ENCODE measurements at places on chromosomes 3 and 15.
A peak's percentile ranks its signal among the peaks of the same experiment; 100 is the strongest.

- peak; percentile 42 for DNase-seq
Measured at GRCh38 chr3:109563149-109563548, 225.8 kb upstream of the DPPA4 start.

- no peak for DNase-seq
Measured at GRCh38 chr15:63461230-63461985, 43.0 kb upstream of the USP3 start.

DNA sequence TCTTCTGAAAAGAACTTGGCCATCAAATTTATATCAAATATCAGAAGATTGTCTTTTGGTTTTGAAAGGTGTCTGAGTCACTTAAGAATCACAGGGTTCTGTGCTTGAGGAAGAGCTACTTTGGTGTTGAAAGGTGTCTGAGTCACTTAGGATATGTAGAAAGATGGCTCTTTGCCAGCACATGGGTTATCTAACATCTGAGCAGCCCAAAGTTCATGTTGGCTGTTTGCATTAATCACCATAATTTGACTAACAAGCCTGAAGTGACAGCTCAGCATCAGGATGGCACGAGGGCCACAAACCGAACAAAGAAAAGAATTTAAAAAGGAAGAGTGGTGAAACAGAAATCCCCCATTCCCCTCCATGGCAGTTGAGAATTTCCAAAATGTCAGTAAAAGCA, 190.5 kb upstream of the CMC1 start:
- DNase-seq = peak; percentile 21

- DNase-seq = no peak
Measured at GRCh38 chr15:58771621-58772250, 634 bp downstream of the MINDY2 start.

DNA sequence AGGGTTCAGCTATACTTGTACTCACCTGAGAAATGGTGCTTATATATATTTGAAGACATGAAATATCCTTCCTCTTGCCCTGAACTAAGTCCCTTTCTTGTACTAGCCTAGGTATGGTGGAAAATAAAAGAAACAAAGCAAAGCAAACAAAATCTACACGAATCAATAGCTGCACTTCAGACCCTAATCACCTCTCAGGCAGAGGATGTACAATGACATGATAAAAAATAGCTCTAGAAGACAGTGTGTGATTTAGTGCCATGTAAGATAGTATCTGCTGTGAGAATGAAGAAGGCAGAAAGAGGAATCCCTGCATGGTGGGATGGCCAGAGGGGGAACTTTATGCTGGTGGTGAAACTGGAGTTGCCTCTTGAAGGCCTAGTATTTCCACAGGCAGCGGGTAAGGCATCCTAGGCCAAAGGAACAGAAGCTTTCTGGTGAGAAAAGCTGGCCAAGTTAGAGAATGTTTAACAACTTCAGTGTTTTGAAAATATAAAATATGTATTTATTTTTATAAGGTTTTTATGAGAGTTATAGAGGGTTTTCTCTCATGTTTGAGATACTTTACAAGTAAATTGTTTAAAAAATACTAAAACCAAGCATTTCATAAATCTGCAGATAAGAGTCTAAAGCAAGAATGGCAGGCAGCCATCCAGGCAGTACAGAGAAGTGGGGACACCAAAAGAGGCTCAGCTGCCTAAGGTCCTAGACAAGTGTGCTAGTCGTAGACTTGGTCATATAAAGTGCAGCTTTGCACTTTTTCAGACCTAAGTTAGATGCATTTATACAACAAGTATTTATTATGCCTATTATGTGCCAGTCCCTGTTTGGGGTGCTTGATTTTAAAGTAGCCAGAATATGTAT, 14.9 kb downstream of the LEKR1 start:
- no peak for DNase-seq

GRCh38 chr3:149401212-149401925, 23.9 kb upstream of the TM4SF1 start:
- no peak for DNase-seq

DNA sequence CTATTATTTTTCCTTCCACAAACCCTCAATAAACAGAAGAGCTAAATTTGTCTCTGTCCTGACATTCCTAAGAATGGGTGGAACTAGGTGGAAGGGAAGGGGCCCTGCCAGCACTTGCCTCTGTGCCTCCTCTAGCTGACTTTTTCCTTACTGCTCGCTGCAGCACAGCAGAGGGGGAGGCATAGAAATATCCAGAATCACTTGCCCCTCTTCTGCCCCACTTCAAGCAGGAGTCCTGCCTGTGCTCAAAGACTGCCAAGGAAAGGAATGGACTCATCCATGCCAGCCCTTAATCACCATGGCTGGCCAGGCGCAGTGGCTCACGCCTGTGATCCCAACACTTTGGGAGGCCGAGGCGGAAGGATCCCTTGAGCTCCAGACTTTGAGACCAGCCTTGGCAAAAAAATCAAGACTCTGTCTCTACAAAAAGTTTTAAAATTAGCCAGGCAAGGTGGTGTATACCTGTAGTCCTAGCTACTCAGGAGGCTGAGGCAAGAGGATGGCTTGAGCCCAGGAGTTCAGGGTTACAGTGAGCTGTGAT, 51.8 kb downstream of the ADCY5 start:
- no peak for DNase-seq

DNA sequence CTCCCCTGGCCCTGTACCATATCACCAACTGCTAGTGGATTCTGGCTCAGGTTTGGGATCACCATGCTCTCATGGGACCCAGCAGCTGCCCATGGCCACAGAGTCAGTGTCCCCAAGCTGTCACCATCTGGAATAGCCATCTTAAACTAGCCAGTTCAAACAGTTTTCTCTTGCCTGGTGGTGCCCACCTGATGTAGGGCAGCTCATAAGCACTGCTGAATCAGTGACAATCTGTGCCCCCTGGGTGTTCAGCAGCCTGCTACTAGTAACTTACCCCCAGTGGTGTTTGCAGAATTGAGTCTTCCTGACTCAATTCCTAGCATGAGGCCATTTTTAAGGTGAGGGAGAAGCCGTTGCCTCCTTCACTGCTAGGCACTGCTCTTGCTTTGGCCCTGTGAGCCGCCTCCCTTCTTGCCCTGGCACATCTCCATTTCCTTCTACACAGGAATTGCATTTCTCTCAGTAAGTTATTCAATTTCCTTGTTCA, 7.9 kb downstream of the RPSA start:
- DNase-seq = no peak

- DNase-seq = peak; percentile 7
Measured at GRCh38 chr3:193971261-193971751, 164.6 kb upstream of the HES1 start.

- peak; percentile 34 for DNase-seq
Measured at GRCh38 chr3:123586131-123586530, 1.3 kb upstream of the HACD2 start.

DNA sequence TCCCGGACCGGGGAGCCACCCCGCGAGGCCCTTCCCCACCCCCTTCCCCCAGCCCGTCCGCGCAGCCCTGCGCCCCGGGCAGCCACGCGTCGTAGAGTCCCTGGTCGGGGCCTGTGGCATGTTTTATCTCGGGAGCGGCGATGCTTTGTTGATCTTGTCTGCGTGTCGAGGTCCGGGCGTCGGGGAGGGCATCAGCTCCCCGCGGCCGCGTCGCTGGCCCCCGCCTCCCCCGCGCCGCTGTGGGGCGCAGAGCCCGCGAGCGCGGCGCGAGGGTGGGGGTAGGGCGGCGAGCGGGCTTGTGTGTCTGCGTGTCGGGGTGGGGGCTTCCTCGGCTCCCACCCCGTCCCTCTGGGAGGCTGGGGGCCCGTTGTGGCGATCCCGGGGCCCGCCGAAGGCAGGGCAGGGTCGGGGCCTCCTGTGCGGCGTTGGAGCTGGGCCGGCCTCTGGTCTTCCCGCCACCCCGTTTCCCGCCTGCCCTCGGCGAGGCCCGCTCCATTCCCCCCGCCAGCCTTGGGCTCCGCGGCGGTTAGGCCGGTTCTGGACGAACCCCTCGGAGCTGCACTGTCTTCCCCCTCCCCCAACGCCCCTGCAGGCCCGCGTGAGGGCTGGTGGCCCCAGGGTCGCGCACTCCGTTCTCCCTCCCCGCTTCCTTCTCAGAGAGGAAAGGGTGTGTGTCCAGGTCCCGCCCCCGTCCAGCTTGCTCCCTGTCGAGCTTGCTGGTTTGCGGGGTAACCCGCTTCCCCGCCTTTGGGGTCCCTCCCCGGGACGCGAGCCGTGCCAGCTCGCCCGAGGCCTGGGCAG, 695 bp downstream of the GMPS start:
- peak; percentile 42 for DNase-seq

- DNase-seq = peak; percentile 49
Measured at GRCh38 chr3:152323834-152324233, 55.1 kb downstream of the MBNL1 start.

GRCh38 chr15:68808091-68808490, 12.6 kb downstream of the ANP32A start:
- no peak for DNase-seq

DNA sequence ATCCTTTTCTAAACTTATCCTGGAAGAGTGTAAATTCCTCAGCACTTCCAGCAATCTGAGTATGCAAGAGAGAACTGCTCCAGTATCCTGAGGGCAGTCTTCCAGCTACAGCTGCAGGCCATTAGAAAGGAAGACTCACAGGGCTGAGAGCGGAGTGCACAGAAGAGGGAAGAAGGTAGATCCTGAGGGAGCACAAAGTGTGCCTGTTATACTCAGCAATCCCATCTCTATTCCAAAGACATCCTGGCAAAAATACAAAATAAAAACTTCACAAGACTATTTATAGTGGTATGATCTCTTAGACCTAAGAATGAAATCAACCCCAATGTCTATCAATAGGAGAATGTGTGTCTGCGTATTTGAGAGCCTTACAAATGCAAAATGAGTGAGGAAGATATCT, 292.0 kb downstream of the ZIC1 start:
- no peak for DNase-seq

GRCh38 chr15:31457161-31457560, 130.5 kb downstream of the KLF13 start:
- no peak for DNase-seq

DNA sequence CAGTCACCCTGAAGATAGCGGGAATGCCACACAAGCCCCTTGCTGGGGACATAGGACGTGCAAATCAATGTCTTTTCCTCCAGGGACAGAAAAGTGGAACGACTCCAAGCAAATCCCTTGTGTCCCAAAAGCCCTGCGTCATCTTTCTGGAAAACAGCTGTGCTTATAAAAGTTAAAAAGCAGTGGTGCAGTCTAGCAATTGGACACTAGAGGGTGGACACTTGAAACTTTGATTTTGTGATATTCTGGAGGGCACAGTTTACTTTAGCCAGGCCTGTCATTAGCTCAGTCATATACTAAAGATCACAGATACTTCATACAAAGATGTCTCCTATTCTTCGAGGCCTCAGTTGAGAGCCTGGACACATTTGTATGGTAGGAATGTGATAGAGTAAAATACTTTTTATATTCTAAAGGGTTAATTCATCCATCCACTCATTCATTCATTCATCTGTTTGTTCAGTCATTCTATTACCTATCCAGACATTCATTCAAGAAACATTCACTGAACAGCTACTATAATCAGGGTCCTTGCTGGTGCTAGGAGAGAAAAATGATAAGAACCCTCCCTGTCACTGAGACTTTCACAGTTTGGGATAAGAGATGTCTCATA, 63.8 kb upstream of the ANKRD34C start:
- DNase-seq = no peak

DNA sequence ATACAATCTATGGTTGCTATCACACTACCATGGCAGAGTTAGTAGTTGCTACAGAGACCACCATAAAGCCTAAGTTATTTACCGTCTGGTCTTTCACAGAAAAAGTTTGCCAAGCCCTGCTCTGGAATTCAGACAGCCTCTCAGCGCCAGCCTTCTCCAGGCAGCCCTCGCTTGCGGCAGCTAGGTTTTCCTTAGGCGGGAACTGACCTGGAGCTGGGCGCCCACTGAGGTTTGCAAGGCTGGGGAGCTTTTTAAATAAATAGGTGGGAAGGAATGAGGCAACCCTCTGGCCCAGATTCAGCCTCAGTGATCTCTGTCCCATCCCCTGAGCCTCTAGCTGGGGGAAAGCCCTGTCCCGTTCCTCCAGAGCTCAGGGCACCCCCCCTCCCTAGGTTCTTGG, 1.2 kb downstream of the CTSH start:
- no peak for DNase-seq

DNA sequence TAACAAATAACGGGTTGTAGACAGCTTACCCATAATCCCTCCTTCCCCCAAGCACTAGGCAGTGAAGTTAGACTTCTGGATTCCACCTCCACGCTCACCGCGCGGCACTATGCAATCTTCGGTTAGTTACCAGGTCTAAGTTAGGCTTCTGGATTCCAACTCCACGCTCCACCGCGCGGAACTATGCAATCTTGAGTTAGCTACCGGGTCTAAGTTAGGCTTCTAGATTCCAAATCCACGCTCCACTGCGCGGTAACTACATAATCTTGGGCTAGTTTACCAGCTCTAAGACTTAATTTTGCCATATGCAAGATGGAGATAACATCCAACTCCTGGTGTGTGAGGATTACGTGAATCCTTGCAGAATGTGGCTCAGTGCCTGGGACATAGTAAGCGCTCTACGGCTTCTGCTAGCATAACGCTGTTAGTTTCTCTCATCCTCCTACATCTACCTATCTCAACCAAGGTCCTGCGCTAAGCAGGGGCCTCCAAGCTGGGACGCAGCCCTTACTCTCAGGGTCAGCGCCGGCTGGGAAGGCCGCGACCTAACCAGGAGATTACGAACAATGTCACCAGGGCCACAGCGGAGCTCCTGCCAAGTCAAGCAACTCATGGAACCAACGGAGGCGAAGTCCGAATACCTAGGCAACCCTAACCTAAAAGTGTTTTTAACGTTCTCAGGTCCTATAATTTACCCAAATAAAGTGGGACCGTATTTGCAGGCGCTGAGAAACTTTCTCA, 497 bp upstream of the RPLP1 start:
- no peak for DNase-seq

GRCh38 chr3:140529096-140529495, 148.8 kb upstream of the TRIM42 start:
- no peak for DNase-seq

- DNase-seq = no peak
Measured at GRCh38 chr3:166554023-166554422, 716.8 kb upstream of the BCHE start.

DNA sequence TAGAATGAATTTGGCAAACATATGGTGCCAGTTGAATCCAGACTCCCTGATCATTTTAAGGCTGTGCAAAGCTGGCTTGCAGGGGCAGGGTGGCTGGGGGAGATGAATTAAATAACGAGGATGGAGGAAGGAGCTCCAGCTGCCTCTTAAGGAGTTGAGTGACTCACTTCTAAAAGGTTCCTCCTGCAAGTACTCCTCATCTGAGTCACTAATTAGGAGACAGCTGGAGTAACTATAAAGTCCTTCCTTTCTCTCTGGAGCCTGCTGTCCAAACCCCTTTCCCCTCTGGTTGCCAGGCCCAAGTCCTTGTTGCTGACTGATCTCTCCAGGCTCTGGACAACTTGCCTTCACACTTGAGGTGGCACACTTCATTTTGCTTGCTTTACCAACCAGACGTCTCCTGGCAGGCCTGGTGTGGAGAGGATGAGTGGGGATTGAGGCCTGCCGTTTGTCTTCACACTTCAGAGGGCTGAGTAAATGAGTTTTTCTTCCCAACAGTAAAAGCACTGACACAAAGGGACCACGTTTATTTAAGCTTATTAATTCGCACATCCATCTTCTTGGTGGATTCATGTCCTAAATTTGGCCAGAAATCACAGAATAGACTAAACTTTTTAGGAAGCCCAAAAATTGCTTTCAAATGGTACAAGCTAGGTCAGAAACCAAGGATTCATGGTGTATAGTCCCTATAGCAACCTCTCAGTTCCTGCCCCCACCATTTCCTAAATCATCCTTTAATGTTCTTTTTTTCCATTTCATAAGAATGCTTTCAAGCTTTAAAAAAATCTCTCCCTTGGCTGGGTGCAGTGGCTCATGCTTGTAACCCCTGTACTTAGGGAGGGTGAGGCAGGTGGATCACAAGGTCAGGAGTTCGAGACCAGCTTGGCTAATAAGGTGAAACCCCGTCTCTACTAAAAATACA, 90.5 kb upstream of the MYRIP start:
- DNase-seq = no peak

GRCh38 chr3:136909187-136909586, 47.2 kb downstream of the NCK1 start:
- DNase-seq = no peak
